ENCODE measurements at places on chromosomes 3 and 15.

GRCh38 chr3:149678351-149678950, 20.6 kb upstream of the WWTR1 start:
- DNase-seq = no peak

GRCh38 chr3:60779637-60780036, 471.6 kb downstream of the FHIT start:
- no peak for DNase-seq

DNA sequence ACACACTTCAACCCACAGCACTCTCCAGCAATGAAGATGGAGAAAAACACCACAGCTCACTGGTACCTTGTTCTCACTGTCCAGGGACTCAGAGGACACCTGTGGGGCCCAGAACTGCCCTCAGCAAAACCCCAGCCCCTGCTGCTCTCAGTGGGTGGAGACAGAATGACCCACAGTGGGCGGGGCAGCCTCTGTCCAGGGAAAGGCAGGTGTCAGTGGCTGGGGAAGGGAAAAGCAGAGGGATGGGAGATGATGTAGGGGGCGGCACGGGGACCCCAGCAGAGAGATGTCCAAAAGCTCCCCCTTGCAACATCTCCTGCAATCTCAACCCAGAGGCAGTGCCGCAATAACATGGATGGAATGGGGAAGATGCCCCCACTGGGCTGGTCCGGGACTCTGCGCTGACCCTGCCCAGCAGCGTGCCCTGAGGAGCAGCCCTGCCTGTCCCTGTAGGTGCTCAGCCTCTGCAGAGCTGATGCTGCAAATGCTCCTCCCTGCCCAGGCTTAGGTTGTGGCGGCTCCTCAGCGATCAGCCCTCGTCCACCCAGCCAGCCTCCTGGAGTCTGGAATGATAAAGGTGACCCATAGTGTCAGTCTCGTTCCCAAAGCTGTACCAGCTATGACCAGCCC, 193.9 kb downstream of the XXYLT1 start:
- DNase-seq = no peak

DNA sequence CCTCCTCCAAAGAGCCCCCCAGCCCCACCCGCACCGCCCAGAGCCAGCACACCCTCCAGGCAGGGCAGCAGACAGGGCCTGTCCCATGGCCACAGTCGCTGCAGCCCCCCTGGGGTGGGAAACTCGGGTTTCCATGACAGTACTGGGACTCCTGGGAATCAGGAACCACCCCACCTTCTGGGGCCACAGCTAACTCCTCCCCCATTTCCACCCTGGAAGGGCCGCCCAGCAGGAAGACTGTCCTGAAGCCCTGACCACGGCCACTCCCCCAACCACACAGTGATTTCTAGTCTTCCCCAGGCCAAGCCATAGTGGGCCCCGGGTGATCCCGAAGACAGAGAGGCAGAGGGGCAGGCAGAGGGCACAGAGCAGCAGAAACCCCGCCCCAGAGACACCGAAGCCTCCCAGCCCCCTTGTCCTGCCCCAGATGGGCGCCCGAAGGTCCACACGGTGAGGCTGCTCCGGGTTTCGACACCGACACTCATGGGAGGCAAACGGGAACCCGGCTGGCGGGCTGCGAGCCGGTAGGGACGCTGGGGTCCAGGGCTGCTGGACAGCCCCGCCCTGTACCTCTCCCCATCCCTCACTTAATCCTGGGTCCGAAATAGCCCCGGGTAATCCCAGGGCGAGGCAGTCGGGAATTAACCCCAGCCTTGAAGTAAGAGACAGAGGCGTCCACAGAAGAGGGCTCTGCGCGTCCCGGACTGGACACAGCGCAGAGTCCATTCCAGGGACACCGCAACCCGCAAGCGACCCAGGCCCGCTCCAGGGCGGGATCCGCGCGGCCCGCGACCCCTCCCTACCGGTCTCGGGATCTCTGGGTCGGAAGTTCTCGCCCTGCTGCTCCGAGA, 138.4 kb downstream of the NUP210 start:
- no peak for DNase-seq

DNA sequence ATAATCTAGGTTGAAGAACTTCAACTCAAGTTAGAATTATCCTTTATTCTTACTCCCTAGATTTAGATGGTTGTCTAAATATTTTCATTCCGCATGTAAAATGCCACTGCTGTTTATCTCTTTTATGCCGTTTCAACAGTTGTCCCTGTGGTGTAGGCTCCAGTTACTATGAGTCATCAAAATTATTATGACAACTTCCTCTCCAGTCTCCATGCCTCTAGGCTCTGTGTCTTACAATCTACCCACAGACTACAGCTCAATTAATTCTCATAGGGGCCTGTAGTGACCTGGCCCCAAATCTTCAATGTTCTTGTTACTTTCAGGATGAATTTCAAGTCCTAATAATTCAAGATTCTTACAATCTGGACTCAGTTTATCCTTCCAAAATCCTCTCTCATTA, 105.8 kb upstream of the UNC13C start:
- DNase-seq = no peak

- DNase-seq = no peak
These were observed 73.0 kb downstream of the LIPC start for GRCh38 chr15:58504674-58505234.

DNA sequence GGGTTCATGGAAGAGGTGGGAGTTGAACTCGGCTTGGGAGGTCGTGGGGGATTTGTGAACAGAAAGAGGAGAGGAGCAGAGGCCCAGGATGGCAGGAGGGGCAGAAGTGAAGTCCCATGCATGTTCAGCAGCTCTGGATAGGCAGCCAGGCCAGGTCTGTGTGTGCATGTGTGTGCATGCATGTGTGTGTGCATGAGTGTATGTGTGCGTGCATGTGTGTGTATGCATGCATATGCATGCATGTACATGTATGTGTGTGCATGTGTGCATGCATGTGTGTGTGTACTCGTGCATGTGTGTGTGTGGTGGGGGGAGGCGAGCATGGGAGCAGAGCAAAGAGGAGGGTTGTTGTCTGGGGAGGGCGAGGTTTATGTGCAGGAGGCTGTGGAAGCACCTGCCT, 178.4 kb downstream of the RPLP1 start:
- DNase-seq = no peak

Measured in NCI-H1105 (cell line).